ENCODE measurements at places on chromosomes 4 and X.

- no peak for DNase-seq
Observed at GRCh38 chrX:119492463-119492862, 24.2 kb downstream of the SLC25A5 start.

- no peak for DNase-seq
Observed at GRCh38 chr4:181281451-181281850, 961.8 kb upstream of the TENM3 start.

- peak; percentile 53 for DNase-seq
Observed at GRCh38 chrX:136812286-136812685, 31.6 kb upstream of the ARHGEF6 start.

DNA sequence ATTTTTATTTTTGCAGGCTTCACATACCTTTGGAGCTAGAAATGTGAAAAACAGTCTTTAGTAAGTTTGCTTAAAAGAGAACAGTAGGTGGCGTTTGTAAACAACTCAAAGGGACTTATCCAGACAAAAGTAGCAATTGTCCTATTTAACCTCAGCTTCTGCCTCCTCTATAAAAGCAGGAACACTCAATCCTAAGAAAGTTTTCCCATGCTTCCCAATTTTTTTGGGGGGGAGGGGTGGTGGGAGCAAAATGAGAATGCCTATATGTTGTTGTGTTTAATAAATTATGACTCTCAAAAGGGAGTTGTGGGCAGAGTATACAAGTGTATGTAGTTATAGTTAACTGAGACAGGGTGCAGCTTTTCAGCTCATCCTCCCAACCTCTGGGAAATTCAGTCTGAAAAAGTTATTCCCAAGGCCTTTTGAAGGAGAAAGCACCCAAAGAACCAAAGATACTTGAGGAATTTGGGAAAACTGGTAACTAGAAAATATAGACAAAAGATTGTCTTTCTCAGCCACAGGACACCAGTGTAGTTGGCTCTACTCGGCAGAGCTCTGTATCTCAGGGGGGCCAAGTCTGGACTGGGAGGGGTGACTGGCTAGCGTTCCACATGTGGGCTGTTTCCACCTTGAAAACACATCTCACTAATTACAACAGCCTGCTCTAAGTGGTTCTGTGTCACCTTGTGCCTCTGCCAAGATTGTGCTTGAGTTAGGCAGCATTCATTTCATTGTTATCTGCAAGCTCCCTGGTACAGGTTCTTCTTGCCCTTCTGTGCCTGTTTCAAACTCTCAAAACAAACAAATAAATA, 2.8 kb downstream of the SFRP2 start:
- DNase-seq, result peak; percentile 63

- no peak for DNase-seq
Observed at GRCh38 chr4:116639070-116639577, 446.3 kb downstream of the TRAM1L1 start.

- no peak for DNase-seq
Observed at GRCh38 chrX:22634083-22634482, 361.4 kb downstream of the CBLL2 start.

DNA sequence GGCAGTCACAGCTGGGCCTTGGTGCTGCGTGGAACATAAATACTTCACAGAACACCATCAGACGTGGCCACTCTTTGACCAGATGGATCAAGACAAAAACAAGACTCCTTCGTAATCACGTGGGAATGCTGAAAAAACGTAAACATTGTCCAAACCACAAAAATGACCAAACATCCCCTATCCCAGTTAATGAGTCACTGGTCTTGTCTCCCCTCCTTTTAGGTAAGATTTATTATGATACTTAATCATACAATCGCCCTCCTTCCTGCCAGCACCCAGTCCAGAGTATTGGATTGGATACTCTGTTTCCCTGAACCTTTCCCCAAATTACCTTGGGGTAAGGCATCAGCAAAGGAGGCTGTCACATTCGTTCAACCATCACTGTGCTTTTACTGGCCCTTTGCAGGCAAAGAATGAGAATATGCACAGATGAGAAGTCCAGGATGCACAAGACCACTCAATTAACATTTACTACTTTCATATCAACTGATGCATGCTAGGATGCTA, 601 bp upstream of the TCEANC start:
- no peak for DNase-seq

DNA sequence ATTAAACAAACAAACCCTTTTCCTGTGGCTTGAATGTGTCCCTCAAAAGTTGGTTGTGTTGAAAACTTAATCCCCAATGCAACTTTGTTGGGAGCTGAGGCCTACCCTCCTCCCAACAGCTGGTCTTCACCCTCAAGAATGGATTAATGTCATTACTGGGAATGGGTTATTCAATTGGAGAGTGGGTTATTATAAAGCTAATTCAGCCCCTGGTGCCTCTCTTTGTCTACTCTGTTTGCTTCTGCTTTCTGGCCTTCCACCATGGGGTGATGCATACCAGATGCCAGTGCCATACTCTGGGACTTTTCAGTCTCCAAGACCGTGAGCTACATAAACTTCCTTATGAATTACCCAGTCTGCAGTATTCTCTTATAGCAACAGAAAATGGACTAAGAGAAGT, 706.5 kb downstream of the CCSER1 start:
- no peak for DNase-seq

GRCh38 chr4:145348291-145348690, 133.4 kb upstream of the SMAD1 start:
- DNase-seq, result no peak

DNA sequence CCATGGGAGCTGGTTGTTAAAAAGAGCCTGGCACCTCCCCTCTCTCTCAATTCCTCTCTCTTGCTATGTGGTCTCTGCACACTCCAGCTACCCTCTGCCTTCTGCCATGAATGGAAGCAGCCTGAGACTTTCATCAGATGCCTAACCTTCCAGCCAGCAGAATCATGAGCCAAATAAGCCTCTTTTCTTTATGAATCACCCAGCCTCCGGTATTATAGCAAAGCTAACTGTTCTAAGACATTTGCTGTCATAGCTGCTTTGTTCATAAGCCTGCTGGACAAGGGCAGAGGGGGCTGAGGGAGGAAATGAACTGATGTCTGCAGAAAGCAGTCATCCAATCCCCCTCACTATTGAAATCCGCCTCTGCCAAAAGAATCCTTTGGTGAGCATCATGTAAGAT, 196.7 kb downstream of the ZNF330 start:
- DNase-seq, result no peak

GRCh38 chr4:11230866-11231265, 197.8 kb downstream of the HS3ST1 start:
- DNase-seq, result no peak

GRCh38 chrX:137051978-137052642, 18.3 kb upstream of the GPR101 start:
- DNase-seq, result peak; percentile 81

GRCh38 chrX:39017716-39018115, 216.5 kb downstream of the MID1IP1 start:
- DNase-seq, result no peak

DNA sequence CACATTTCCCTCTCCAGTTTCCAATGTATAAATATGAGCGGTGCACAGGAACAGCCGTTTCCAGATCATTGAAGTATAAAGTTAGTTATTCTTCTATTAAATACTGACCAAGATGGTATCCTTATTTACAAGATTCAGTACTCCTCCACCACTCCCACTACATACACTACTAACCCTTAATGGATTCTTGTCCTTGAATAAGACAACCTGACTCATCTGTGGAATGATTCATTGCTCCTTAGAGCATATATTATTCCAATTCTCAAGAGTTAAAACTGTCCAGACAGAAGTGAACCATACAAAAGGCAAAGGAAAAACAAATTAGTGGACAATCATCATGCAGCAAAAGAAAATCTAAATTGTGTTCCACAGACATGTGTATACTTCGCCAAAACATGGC, 373.3 kb downstream of the IDS start:
- DNase-seq, result no peak

- peak; percentile 40 for DNase-seq
Observed at GRCh38 chr4:81255524-81255923, 40.5 kb upstream of the PRKG2 start.

DNA sequence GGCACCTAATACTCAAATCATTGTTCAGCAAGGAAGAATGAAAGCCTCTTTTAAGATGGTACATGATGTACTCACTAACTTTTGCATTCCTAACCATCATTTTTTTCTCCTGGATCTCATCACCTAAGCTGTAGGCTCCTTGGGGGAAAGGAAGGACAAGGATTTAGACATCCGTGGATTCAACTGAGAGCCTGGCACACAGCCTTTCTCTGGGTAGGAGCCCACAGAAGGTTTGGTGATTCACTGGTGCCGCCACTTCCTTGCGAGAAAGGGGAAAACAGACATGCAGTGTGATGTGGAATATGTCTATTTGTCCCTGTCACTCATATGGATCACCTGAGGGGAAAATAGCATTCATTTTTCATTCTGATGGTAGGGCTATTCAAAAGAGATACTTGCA, 147.3 kb downstream of the PCDH7 start:
- DNase-seq, result no peak

DNA sequence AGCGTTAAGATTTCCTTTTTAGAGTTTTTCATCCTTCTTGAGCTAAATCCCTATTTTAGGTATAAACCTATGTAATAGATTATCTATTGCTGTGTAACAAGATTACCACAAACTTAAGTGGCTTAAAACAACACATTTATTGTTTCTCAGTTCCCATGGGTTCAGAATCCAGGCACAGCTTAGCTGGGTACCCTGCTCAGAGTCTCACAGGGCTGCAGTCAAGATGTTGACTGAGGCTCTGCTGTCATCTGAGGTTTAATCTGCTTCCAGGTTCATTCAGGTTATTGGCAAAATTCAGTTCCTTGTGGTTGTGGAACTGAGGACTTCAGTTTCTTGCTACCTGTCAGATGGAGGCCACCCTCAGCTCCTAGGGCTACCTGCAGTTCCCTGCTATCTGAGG, 60.9 kb downstream of the GK start:
- DNase-seq, result no peak

- DNase-seq, result no peak
Observed at GRCh38 chr4:140710908-140711622, 45.1 kb downstream of the TBC1D9 start.

DNA sequence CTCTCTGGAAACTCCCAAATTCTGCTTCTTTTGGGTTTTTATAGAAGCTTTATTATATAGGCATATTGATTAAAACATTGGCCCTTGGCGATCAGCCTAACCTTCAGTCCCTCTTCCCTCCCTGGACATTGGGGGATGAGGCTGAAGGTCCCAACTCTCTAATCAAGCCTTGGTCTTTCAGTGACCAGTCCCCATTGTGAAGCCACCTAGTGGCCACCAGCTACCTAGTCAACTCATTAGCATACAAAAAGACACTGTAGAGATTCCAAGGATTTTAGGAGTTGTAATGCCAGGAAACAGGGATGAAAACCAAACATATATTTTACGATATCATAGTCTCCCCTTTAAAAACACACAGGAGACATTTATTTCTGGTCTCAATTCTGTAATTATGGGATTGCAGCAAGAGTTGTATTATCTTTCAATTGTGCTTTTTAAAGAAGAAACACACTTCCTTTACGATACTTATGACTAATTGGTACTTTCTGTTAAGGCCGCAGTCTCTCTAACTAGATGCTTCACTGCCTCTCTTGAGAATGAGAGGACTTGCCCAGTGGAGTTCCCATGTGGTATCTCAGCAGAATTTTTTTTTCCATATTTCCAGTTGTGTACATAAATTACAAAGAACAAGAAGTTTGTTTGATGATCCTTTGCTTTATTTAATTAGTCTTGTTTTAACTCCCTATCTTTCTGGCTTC, 58.2 kb downstream of the WDR17 start:
- DNase-seq, result peak; percentile 48

DNA sequence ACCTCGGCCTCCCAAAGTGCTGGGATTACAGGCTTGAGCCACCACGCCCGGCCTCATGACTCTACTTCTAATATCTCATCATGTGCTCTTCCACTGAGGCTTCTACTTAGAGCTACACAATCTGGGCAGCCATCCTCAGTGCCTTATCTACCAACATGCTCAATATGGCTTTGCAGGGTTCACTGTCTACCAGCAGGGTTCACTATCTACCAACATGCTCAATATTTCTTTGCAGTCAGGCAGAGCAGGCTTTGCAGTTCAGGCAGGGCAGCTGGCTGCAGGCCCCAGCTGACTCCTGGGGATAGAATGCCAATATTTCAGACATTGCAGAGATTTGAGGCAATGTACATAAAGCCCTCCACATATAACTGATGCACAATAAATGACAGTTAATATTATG, 47.5 kb downstream of the PKD2 start:
- peak; percentile 79 for DNase-seq

GRCh38 chr4:71749008-71749594, 34.8 kb downstream of the GC start:
- no peak for DNase-seq

- no peak for DNase-seq
Observed at GRCh38 chr4:144296941-144297340, 156.4 kb upstream of the GYPA start.

- DNase-seq, result no peak
Observed at GRCh38 chrX:125089761-125090445, 229.8 kb upstream of the TEX13C start.

DNA sequence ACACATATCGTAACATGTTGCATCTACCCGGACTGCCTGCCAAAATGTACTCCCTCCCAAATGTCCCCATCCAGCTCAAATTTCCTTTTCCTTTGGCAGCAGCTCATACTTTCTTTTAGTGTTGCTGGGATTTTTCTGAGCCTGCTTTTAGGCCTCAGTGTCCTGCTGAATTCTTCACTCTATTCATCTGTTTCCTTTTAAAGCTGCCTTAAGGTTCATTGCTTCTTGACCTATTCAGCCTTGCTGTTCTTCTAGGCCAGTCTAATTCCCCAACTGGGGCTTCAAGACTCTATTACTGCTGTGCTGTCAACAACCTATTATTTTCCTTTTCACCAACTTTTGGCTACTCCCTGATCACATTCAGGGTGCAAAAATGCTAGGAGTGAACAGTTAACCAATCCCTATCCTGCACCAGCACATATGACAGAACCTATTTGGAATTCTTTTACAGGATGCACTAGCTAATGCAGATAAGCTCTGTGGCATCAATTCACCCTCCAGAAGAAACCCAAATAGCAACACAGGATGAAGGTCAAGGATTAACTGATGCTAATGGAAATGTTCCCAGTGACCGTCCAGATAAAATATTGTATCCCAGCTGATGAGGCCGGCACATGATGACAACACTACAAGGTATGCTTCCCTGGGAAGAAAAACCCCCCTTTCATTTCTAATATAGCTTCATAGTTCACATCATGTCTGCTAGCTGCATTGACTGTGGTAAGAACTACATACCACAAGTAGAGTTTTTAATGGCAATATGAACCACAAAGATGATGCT, 114.7 kb upstream of the TTC29 start:
- no peak for DNase-seq

- DNase-seq, result no peak
Observed at GRCh38 chr4:41427931-41428600, 109.9 kb upstream of the LIMCH1 start.

DNA sequence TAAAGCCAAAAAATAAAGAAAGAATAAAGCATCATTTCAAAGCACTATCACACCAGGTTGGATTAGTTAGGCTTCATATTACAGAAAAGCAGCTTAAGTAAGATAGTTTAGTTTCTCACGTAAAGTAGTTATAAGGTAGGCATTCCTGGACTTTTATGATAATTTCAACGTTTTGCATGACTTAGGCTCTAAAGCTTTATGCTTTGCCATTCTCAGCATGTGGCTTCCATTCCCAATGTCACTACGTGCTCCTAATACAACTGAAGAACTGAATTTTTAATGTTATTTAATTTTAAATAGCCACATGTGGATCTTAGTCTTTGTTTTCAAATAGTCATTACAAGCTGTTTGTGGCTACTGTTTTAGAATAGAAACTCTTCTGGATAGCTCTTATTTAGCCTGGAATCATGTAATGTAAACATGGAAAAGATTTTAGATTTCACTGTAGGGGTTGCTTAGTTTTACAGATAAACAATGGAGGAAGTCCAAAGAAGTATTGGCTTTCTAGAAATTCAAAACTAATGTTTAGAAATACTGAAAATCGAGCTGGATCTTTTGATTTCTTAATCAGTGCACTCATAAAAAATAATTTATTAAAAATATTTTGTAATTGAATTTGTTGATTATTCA, 710.0 kb downstream of the IL1RAPL1 start:
- no peak for DNase-seq

Measured in hematopoietic multipotent progenitor cell treated with erythropoietin and hydrocortisone succinate and interleukin-3 and kit ligand, for 4 days (in vitro differentiated cells).